ENCODE measurements at places on chromosomes 6 and 20.

- DNase-seq, result no peak
Observed at GRCh38 chr6:8223678-8224077, 121.3 kb upstream of the EEF1E1 start.

GRCh38 chr6:139988685-139989084 is 614.2 kb upstream of the CITED2 start:
- DNase-seq, result no peak

DNA sequence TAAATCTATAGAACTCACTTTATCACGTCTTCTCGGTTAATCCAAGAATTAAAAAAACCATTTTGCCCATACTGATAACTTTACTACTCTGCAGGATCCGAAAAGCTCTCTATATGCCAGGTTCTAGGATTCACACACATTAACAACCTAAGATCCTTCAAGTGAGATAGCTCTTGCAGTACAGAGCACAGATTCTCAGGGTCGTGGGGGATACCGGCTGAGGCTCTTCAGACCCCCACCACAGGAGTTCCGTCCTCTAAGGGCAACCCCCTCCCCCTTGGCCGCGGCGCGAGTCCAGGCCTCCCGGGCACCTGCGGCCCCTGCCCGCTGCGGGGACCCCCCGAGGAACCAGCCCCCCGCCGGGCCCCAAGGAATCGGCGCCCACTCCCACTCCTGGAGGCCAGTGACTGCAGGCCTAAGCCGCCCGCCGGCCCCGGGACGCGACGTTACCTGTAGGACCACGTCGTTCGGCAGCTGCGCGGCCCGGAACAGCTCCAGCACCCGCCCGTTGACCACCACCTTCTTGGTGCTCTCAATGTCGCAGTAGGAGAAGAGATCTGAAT is 892 bp downstream of the REPS1 start:
- peak; percentile 38 for DNase-seq

GRCh38 chr6:148959008-148959407 is 212.2 kb downstream of the UST start:
- no peak for DNase-seq

- no peak for DNase-seq
Observed at GRCh38 chr6:154099211-154099610, 60.2 kb downstream of the OPRM1 start.

GRCh38 chr20:52459150-52459549 is 267.6 kb upstream of the ZFP64 start:
- DNase-seq, result no peak

GRCh38 chr20:38315290-38315966 is 11.5 kb downstream of the BPI start:
- DNase-seq, result no peak

DNA sequence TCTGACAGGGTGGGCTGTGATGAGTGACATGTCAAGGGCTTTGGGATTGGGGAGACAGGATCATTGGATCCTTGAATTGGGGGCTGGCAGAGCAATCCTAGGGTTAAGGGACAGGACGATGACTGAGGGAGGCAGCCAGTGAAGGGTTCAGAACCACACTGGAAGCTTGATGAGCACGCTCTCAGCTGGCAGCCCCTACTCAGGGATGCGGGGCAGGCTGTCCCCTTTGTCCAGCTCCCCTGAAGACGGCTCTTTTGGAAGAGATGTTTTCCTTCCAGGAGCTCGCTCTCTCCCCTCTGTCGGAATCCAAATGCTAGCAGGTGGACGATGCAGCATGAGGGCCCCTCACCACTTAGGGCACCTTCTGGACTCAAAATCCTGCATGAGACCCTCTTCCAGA is 8.4 kb downstream of the TGM3 start:
- DNase-seq, result no peak

DNA sequence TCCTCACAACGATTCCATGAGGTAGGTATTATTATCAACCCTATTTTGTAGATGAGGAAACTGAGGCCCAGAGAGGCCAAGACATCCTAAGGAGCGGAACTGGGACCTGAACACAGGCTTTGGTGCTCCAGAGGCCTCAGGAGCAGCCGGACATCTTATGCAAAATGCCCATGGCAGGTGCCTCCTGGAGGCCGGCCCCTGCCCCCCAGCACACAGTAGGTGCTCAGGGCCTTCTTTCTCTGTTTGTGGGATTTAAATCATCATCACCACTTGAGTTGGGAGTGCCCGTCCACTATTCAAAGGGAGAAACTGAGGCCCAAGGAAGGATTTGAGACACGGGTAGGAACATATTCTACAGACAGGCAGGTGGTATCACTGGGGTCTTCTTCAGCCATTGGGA is 41.2 kb downstream of the CEBPB start:
- no peak for DNase-seq

GRCh38 chr20:3221398-3222226 is 12.3 kb downstream of the ITPA start:
- DNase-seq, result peak; percentile 89

DNA sequence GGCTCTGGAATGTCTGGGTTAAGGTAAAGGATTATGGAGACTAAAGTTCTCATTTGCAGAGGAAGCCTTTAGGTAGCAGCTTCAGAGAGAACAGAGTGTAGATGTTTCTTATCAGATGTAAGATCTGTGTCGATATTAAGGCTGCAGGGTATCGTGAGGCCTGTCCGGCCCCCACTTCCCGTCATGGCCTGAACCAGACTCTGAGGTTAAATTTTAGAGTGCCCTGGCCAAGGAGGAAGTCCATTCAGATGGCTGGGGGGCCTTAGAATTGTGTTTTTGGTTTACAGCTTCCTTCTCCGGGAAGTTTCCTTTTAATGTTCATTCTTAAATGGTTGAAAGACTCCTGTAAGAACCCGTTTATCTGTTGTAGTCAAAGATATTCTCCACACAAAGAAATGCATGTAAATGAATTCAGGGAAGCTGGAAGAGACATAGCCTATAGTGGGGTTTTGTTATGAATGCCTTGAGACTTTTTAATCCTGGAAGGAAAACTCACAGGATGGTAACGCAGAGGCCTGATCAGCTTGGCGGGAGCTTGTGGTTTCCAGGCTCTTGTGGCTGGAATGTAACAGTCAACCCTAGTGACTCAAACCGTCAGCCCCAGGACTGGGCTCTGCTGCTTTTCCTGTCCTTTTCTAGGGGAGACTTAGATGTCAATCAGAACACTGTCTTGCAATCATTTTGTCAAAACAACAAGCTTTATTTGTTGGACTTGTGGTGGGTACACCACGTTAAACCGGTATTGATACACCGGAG is 34.7 kb downstream of the KIF25 start:
- DNase-seq, result no peak

DNA sequence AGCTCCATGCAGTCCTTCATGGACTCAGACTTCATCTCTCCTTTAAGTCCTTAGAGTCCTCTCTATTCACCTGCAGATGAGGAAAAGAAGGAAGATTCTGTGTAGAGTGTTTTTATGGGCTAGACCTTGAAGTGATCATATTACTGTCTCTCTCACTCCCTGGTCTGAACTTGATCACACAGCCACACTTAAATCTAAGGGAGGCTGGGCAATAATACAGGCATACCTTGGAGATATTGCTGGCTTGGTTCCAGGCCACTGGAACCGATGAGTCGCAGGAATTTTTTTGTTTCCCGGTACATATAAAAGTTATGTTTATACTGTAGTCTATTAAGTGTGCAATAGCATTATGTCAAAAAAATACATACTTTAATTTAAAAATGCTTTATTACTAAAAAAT is 59.2 kb upstream of the FOXO3 start:
- DNase-seq, result no peak

- DNase-seq, result no peak
Observed at GRCh38 chr6:71383901-71384489, 95.4 kb downstream of the OGFRL1 start.

- no peak for DNase-seq
Observed at GRCh38 chr6:44618371-44618770, 230.9 kb downstream of the CDC5L start.
